ENCODE measurements at places on chromosomes 7 and 10.

- ATAC-seq = no peak
Observed at GRCh38 chr10:107264742-107265141, 100.2 kb upstream of the SORCS1 start.

DNA sequence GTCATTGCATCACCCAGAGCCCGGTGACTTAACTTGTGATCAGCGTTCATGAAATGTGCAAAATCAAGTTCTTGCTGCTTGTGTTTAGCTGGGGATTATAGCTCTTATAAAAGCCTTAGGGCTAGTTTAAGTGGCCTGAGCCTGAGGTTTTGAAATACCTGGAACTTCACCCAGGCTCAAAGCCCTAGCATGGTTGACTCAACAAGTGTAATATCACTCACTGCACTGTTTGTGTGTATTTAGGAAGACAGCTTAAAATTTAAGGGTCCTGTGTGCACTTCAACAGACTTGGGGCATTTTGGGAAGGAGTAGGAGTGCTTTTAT lies 489.5 kb downstream of the GATA3 start:
- ATAC-seq = no peak

DNA sequence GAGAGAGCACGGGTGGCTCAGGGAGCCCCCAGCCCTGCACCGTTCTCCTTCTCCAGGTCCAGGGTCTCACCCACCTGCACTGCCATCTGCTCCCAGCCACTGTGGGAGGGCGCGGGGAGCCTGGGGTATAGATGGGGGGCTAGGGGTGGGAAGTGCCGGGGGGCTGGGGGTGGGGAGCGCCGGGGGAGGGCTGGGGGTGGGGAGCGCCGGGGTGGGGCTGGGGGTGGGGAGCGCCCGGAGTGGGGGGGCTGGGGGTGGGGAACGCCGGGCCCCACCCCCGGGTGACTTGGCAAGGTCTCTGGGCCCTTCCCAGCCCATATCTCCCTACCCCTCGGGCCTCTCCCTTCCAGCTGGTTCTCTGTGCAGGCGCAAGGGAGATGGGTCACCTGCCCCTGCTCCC lies at the start of gene GRIFIN:
TSS of gene GRIFIN (minus strand) at position 101 of the 400 bp plus-strand sequence. CDS start at position 86, 15 bp downstream.
- no peak for ATAC-seq

- ATAC-seq = no peak
Observed at GRCh38 chr7:20113427-20114027, 103.7 kb downstream of the MACC1 start.

DNA sequence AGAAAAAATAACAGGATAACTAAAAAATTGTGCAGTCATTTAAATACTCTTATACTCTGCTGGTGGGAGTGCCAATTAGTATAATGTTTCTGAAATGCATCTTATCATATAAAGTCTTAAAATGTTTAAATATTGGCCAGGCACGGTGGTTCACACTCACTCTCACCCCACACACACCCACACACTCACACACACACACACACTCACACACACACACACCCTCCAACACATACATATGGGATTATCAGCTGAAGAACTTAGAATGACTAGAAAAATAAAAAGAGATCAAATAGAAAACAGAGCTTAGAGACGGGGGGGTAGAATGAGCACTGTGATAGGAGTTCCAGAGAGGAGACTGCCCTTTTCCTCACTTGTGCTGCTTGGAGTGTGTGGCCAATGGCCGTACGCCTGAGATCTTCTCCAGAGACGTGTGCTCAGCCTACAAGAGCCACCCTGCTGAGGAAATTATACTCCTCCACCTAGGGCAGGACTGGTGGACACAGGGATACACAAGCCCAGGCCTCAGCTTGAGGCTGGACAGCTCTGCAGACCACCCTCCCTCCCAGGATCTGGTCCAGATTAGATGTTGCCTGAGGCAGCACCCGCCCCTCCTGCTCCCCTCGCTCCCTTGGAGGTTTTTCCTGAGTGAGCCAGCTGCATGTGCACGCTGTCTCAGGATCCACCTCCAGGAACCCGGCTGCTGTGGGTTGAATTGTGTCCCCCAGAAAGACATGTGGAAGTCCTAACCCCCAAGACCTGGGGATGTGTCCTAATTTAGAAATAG lies 26.5 kb upstream of the PRKAG2 start:
- ATAC-seq = no peak

- ATAC-seq = no peak
Observed at GRCh38 chr10:29947701-29948060, 111.7 kb downstream of the JCAD start.

All from activated CD4-positive, CD25-positive, alpha-beta regulatory T cell treated with anti-CD3 and anti-CD28 coated beads, Interleukin-2, amount 50 U/mL, for 24 hours (primary cell).